Fibroblast of lung (primary cell): ENCODE measurements at places on chromosomes 7 and 10. TPM values are rescaled to one million over a fixed set of nuclear protein-coding genes. Genes with fewer than 3 reads are reported as not detected.

The ZNF33B gene
- 7.8 and 10.0 TPM in 2 replicates for total RNA-seq

The CALN1 gene
- total RNA-seq, result not detected in 2 replicates

The C10orf71 gene
- not detected in 2 replicates for total RNA-seq

The EVX1 gene
- not detected in 2 replicates for total RNA-seq

The C10orf90 gene
- total RNA-seq, result 0.17 TPM in 1 of 2 replicates, not detected in the other

The SUGCT gene
- 6.7 and 16.5 TPM in 2 replicates for total RNA-seq

The CYCS gene
- 25.7 and 32.7 TPM in 2 replicates for total RNA-seq

The GIMAP4 gene
- not detected in 2 replicates for total RNA-seq

The ELN gene
- 2.1 and 6.4 TPM in 2 replicates for total RNA-seq

The NODAL gene
- not detected in 2 replicates for total RNA-seq

The HGF gene
- 108 and 243 TPM in 2 replicates for total RNA-seq

The ANKRD61 gene
- total RNA-seq, result 0.17 and 0.26 TPM in 2 replicates

The EN2 gene
- total RNA-seq, result under 0.01 TPM in 1 of 2 replicates, not detected in the other

The UPK3BL2 gene
- total RNA-seq, result 1.0 and 3.8 TPM in 2 replicates

The LLCFC1 gene
- not detected in 2 replicates for total RNA-seq

The GIMAP8 gene
- total RNA-seq, result under 0.01 TPM in 2 replicates

The DNAJC2 gene
- 13.6 and 15.0 TPM in 2 replicates for total RNA-seq

The TMEM236 gene
- under 0.01 and 0.17 TPM in 2 replicates for total RNA-seq

The CNPY1 gene
- total RNA-seq, result not detected in 2 replicates

The KAZALD1 gene
- total RNA-seq, result 14.4 and 19.8 TPM in 2 replicates

The NCF1 gene
- under 0.01 TPM in 1 of 2 replicates, not detected in the other for total RNA-seq
